Fibroblast of skin of scalp (primary cell): ENCODE measurements at places on chromosomes 16 and 17.

GRCh38 chr17:681316-681715 is 33.3 kb downstream of the VPS53 start:
- no peak for DNase-seq

DNA sequence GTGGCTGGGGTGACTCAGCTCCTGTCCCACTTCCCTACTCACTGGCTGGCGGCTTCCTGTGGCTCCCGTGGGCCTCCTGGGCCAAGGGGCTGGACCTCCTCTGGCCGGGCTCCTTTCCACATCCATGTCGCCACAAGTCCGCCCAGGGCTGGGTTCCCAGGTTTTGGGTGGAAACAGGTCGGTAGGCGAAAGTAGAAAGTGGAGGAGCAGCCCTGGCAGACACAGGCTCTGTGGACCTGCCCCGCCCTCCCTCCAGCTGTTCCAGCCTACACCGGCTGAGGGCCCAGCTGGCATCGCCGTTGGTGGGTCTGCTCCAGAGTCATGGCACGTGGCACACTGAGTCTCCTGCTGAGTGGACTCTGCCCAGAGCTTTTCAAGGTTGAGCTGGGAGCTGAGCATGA is 28.7 kb downstream of the GSE1 start:
- peak; percentile 13 for DNase-seq

DNA sequence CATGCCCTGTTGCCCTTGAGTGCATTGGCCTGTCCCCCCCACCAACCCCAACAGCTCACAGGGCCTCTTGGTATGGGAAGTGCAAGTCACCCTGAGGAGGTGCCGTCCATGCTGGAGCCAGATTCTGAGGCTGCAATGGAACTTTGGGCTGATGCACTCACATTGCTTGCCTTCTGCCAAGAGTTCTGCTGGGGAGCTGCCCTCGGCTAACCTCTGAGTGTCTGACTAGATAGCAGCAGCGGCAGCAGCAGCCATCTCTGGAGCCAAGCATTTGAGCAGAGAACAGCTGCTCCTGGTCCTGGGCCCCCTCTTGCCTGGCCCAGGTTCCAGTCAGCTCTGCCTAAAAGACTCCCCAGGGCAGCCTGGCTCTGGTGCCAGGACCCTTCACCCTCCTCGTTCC is 61.5 kb downstream of the GNAO1 start:
- DNase-seq = no peak

GRCh38 chr16:495127-495748 is 32.3 kb upstream of the CAPN15 start:
- DNase-seq = peak; percentile 28

- no peak for DNase-seq
Measured at GRCh38 chr17:35175638-35176415, 18.4 kb downstream of the SLC35G3 start.

DNA sequence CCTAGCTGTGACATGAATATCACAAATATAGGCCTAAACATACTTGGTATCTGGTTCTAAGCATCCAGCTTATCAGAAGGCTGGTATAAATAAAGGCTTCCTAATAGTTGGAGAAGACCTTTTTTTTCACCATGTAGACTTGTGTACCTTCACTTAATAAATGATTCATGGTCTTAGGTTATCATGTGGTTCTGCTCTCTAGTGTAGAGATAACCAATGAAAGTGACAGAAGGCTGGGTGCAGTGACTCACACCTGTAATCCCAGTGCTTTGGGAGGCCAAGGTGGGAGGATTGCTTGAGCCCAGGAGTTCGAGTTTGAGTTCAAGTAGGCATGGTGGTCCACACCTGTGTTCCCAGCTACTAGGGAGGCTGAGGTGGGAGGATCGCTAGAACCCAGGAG is 3.1 kb downstream of the DDX19A start:
- no peak for DNase-seq

- DNase-seq = no peak
Measured at GRCh38 chr17:75850928-75851692, 4.0 kb downstream of the WBP2 start.

DNA sequence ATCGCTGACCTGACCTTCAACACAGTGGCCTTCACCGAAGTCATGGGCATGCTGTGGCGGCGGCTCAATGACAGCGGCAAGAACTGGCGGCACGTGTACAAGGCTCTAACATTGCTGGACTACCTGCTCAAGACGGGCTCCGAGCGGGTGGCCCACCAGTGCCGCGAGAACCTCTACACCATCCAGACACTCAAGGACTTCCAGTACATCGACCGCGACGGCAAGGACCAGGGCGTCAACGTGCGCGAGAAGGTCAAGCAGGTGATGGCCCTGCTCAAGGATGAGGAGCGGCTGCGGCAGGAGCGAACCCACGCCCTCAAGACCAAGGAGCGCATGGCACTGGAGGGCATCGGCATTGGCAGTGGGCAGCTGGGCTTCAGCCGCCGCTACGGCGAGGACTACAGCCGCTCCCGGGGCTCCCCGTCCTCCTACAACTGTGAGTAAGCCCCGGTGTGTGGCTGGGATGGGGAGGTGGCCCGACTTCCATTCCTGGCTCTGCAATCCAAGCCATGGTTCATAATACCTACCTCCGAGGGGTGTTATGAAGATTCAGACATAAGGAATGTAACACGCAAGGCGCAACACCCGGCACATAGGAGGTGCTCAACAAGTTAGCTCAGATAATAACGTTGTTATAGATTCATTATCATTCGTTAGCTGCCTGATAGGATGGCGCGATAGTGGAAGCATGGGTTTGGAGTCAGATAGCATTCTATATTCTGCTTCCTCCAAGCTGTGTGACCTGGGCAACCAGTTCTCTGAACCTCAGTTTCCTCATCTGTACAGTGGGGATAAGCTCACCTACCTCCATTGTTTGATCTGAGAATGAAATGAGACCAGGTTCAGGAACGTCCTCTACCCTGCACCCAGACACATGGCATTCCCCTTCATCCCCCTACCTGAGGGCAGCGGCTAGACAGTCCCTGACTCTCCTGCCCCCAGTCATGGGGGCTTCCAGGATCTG is 4.4 kb downstream of the EPN3 start:
- no peak for DNase-seq

DNA sequence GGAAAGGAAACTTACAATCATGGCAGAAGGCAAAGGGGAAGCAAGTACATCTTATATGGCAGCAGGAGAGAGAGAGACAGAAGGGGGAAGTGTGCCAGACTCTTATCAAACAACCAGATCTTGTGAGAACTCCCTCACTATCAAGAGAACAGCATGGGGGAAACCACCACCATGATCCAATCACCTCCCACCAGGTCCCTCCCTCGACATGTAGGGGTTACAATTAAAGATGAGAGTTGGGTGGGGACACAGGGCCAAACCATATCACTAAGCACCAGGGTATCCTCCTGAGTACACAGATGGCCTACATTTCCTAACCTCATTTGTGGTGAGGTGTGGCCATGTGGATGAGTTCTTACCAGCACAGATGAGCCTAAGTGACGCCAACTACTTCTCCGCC is 348.6 kb upstream of the ZFHX3 start:
- no peak for DNase-seq

- DNase-seq = no peak
Measured at GRCh38 chr16:49837688-49838410, 18.1 kb downstream of the ZNF423 start.

DNA sequence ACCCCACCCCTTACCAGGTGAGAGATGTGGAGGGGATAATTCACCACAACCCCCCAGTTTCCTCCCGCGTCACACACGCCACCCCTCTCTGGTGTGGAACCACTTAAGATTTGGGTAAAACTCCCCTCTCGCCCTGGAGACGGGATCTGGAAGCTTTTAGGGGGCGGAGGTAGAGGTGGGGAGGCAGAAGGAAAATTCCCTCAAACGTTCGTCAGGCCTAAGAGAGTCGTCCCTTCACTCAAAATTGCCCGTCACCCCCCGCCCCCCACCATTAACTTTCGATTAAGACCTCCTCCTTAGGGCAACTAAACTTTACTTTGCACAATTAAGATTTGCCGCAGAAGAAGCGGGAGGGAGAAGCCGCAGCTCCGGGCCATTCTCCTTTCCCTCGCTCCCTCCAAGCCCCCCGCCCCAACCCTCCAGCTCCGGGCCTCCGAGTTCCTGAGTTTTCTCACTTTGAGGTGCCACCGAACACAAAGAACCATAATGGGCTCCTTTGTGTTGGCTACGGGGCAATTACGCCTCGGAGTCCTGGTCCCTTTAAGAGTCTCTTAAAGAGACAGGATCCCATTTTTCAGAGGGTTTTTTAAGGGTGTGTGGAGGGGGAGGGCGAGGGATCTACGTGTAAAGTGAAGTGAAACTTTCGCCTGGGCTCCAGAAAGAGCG is 985 bp upstream of the FZD2 start:
- peak; percentile 79 for DNase-seq

DNA sequence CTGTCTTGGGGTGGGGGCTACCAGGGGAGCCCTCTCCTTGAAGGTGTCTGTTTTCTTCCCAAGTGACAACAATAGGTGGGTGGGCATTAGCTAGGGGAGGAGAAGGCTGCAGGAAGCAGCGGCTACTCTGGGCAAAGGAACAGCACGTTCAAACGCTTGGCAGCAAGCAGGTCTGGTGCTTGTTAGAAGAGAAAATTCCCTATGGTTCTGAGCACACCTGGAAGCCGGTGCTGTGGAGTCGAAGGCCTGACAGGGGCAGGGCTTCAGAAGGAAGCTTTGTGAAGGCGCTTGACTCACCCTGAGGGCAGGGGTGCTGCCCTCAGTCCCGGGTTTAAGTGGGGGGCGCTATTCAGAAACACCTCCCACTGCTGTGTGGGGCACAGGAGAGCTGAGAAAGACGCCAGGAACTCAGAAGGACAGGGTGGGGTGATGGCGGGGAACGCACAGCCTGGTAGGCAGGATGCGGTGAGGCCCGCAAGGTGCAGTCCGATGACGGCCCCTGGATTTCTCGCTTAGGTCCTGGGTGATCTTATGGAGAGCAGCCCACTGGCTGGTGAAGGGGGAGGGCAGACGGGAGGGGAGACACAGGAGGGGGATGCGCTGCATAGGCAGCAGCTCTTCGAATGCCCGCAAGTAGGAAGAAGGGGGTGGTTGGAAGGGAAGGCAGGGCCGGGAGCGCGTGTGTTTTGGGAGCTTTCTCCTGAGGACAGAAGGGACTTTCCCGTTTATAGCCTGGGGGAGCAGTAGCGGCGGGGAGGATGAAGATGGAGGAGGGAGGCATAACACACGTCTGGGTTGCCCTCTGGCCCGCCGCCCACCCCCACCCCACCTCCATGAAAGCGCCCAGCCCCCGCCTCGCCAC is 3.2 kb downstream of the GJD3 start:
- DNase-seq = no peak

GRCh38 chr17:32127158-32127897 is 15.0 kb upstream of the RHOT1 start:
- peak; percentile 69 for DNase-seq

GRCh38 chr17:64180089-64181073 is 50.4 kb upstream of the ERN1 start:
- DNase-seq = no peak

- DNase-seq = no peak
Measured at GRCh38 chr17:69344939-69345338, 18.0 kb upstream of the ABCA5 start.

DNA sequence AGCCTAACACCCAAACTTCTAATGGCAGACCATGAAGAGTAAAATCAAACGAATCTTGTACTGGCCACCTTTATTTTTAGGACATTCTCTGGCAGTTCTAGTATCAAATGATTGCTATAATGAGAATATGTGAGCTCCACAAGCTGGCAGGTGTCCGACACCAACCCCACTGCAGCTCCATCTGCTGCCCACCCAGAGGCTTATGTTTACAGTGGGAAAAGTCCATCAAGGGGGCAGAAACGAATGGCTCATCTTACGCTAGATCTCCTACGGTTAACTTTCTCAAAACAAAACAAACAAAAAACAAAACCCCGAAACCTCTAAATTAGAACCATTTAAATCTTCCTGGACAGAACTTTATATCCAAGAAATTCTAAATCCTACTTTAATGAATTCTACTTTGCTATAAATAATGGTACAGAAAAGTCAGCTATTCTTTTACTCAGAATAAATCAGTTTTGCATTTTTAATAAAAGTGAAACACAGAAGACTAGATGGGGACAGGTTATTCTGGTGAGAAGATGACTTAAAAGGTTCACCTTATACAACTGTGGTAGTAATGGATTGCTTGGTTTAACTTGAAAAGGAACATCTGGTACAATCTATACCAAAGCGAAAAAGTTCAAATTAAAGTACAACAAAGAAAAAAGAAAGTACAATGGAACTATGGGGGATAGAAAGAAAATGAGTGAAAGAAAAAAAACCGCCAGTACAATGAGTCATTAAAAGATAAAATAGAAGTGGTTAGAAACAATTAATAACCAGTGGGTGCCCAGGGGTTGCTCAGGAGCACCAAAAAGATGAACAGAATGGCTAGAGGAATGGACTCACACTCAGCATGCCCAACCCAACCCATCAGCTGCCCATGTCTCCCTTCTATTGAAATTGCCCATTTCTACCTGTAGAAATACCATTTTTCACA is 40.2 kb downstream of the GRB2 start:
- DNase-seq = no peak

DNA sequence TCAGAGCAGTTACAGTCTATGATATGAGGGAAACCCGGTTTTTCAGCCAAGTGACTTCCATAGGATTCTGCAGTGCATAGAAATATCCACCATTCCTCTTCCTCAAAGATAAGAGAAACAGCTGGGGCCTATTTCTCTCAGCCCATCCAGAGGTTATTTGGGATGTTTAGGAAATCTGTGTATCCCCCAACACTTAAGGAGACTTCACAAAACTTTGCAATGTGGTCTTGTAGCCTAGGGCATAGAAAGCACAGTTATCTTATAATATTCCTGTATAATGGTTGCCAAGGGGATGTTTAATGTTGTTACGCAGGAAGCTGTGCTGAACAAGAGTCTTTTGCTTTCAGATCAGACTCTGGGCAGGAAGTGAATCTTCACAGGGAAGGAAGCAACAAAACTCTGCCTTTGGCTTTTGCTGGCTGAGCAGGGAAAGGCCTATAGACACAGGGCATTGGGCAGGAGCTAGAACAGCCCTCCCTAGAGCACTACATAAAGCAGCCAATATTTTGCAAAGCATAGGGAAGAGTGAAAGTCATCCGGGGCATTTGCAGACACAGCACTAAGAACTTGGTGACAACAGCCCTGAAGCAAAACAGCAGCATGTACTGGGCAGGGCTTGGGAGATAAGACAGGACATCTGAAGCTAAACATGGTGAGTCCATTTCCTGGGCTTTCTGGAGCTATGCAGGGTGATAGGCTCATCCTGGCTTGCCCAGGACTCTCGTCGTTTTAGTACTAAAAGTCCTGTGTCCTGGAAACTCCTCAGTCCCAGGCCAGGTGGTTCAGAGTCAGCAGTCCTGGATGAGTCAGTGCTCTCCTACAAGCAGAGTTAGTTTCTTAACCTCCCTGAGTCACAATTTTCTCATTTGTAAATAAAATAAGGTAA is 18.7 kb upstream of the BEAN1 start:
- peak; percentile 35 for DNase-seq

- no peak for DNase-seq
Measured at GRCh38 chr17:63704259-63704576, 4.3 kb upstream of the LIMD2 start.

GRCh38 chr16:24883714-24884151 is 38.0 kb downstream of the SLC5A11 start:
- DNase-seq = no peak

GRCh38 chr17:36507266-36507665 is 20.8 kb downstream of the ZNHIT3 start:
- DNase-seq = no peak
